ENCODE measurements at places on chromosomes 16 and 17. TPM values are rescaled to one million over a fixed set of nuclear protein-coding genes. Genes with fewer than 3 reads are reported as not detected.

DNA sequence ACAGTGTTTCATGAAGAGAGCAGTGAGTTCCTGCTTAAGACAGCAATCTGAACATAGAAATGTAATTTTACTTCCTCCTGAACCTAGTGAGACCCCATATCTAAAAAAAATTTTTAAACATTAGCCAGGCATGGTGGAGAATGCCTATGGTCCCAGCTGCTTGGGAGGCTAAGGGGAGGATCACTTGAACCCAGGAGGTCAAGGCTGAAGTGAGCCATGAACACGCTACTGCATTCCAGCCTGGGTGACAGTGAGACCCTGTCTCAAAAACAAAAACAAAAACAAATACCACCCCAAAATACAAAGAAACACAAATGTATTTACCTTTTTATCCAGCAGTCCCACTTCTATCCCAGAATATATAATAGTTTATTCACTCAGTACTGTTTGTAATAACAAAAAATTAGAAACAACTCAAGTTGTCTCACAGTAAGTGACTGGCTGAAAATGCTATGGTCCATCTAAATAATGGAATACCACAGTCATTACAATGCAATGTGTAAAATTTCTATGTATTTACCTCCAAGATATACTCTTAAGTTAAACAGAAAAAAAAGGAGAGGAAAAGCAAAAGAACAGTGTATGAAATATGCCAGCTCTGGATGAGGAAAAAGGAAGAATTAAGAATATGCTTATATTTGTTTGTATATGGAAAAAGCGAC is 16.3 kb downstream of the CFDP1 start:
- DNase-seq: no peak

DNA sequence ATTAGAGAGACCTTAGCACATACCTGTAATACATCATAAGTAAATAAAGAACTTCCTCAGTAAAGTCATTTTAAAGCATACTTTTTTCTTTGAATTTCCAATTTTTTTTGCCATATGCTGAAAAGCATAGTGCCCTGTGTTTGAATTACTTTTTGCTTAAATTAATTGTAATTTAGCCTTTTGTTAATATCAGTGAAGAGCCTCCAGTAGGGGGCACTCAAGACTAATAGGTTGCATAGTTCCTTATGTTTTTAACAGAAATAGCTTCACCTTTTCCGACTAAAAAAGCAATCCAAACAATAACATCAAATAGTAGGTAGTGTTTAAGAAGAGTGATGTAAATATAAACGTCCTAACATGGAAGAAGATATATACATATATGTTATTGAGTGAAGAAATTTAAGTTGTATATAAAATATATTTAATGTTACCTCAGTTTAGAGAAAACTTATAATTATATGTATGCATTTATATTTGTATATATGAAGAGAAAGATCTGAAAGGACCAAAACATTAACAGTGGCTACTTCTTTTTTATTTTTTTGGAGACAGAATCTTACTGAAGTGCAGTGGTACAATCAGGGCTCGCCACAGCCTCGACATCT is 18.6 kb downstream of the RAD51C start:
- DNase-seq: peak; percentile 42

DNA sequence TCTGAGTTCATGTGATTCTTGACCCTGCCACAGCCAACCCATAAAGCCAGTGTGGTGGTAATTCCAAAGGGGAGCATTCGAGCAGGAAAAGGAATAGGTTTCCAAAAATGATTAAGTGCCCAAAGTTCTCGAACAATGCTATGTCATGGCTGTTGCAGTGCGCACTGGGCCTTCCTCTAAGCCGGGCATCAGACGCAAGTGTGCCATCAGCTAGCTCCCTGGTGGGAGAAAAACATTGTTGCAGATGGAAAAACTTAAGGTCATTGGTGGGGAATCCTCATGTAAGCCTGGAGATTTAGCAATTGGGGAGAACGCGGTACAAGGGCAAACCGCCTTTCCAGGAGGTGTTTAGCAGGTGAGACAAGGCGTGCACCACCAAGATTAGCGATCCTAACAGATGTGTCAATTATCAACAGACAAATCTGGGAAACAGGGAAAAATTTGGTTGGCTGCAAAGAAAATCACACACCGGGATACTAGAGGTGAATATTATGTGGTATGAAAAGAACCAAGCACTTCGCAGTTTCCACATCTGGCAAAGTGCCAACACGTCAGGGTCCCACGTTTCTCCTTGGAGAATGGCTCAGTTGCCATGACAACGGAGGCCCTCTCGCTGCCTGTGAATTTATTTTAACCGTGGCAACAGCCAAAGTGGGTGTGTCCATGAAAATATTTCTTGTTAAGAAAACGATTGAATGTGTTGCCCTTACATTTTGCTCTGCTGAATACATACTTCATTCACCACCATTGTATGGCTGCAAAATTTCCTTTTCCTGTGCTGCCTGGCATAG is 118.5 kb upstream of the CACNG5 start:
- no peak for DNase-seq

DNA sequence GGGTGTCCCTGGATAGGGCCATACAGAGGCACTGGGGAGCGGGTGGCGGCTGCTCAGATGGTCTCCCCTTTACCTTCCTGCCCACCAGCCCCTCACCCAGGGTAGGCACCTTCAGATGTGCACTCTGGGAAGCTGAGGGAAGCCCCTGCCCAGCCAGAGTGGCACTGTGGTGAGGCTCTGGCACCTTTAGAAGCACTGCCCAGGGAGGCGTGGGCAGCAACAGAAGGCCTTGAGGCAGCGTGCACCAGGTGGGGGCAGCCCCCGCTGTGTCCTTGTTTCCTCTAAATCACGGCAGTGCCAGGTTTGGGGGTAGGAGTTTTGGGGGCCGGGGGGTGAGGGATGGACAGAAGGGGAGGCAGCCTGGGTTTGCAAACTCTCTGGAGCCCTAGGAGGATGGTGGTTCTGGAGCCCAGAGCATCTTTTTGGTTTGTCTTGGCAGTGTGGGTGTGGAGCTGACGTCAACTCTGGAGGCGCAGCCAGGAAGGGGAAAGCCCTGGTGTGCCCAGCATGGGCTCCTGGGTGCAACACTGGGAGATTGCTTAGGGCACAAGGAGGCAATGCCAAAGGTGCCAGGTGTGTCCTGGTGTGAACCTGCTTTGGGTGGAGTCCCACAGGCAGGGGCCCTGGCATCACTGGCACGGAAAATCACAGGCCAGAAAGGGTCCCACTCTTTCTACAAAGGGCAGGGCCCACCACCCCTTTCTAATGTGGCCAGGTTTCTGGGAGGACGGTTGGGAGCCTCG is 23.1 kb upstream of the CDC42EP4 start:
- peak; percentile 51 for DNase-seq

DNA sequence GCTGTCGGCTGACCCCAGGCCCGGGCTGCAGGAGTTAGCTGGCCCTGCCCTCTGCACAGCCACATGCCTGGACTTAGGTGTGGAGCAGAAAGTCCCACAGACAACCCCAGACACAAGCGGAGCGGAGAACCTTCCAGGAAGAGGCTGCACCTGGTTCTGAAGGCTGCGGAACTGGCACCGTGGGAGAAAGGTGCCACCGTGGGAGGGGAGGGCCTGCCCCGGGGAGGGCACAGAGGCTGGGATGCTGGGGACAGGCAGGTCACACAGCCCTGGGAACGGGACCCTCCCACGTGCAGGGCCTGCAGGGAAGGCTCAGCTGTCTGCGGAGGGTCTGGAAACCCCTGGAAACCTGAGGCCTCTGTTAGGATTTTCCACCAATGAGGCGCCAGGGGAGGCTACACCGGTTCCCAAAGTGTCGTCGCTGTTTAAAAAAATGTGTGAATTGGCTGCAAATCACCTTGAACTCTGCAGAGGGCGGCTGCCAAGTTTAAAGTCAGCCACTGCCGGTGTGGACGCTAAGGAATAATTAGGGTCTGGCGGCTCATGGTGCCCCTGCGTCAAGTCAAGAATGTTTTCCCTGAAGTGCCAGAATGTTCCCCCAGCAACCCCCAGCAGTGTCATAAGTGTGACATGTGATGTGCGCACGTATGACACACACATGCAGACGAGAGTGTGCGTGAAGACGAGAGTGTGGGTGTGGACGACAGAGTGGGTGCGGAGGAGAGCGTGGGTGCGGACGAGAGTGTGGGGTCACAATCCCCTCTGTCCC is 50.9 kb upstream of the PABPN1L start:
- no peak for DNase-seq

DNA sequence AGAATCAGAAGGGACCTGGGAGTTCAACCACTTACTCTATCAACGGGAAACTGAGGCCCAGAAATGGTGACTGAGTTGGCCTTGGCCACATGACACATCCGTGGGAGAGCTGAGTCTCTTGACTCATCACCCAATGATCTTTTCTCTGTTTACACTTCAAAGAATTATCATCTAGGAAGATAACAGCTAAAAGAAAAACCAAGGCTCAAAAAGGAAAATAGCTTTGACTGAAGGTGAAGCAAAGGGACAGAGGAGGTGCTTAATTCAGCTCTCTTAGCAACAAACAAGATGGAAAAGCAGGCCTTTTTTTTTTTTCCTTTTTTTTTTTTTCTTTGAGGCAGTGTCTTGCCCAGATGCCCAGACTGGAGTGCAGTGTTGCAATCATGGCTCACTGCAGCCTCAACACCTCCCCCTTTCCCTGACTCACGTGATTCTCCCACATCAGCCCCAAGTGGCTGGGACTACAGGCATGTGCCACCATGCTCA is 16.7 kb downstream of the ERCC4 start:
- DNase-seq: no peak

- DNase-seq: no peak
Measured at GRCh38 chr16:27189335-27189972, 13.9 kb upstream of the KDM8 start.

DNA sequence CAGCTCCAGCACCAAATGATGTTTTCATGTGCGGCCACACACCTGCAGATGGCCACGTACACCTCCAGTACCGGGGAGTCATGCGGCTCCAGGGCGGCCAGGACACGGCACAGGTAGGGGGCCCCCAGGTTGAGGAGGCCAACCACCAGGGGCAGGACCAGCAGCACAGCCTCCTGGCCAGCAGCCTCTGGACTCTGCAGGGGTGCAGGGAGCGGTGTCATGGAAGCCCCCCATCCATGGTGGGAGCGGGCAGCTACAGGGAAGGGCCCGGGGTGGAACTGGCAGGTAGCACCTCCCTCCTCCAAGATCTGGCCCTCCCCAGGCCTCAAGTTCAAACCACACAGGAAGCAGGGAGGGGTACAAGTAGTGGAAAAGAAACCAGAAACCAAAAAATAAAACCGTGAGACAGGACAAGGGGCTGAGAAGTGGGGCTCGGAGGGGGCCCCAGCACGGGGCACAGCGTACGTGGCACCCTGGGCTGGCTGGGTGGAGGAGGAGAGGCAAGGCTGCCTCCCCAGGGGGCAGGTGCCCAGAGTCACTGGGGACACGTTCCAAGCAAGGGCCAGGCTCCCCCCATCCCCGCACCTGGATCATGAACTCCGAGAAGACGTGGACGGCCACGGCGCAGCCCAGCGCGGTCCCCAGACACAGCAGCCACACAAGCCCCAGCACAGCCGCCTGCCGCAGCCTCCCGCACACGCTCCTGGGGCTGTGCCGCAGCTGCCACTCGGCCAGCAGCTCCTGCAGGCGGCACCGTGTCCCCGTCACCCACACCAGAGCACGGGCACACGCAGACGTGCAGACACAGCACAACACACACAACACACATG is 7.4 kb downstream of the TMC6 start:
- DNase-seq: no peak

DNA sequence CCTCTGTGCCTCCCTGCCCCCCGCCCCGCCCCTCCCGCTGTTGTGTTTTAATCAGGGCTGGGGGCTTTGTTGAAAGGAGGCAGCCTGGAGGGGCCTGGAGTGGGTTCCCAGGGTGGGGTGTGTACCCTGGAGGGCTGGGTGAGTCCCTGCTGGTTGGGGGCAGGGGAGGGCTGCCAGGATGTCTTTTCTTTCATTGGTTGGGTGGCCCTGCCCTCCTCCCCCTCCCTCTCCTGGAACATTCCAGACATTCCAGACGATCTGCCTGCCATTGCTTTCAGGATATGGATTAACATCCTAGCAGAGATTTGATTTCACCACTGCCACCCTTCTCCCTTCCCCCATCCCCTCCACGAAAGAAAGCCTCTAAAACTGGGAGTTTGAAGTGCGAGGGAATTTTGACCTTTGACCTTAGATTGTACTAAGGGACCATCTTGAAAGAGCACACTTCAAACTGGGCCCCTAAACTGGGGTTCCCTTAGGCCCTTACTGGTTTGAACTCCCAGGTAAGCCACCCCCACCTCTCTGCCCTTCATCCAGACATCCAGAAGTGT is 25.3 kb downstream of the IGF2BP1 start:
- no peak for DNase-seq

GRCh38 chr17:41690497-41690896 is 1.8 kb downstream of the EIF1 start:
- DNase-seq: no peak

DNA sequence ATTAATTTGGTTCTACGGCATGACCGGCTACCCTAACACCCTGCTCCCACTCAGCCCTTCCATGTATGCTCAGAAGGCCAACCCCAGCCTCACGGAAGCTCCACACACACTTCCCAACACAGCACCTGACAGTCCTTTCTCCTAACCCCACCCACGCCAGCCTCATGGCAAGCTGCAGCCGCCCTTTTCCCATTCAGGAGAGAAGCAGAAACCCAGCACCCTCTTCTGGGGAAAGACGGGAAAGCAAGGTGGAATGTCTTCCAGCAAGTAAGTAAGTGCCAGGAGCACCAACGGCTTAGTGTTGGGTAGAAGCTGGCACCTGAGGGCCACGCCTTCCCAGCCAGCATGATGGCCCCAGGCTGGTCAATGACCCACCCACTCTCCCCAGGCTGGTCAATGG is 32.1 kb downstream of the ABR start:
- DNase-seq: peak; percentile 91

DNA sequence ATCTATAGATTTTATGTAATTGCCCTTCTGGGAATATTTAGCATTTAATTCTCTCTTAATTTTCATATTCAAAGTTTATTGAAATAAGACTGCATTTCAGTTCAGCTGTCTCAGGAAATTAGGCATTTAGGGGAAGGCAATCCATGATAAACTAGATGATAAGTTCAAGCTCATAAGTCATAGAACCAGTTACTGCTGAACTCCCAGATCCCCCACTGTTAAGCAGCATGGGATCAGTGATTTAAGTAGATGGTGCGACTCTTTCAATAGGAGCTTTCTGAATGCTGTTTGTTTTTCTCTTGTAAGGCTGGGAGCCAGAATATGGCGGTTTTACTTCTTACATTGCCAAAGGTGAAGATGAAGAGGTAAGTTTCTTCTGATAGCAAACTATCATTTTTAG is 23.8 kb downstream of the OGFOD1 start:
- no peak for DNase-seq

DNA sequence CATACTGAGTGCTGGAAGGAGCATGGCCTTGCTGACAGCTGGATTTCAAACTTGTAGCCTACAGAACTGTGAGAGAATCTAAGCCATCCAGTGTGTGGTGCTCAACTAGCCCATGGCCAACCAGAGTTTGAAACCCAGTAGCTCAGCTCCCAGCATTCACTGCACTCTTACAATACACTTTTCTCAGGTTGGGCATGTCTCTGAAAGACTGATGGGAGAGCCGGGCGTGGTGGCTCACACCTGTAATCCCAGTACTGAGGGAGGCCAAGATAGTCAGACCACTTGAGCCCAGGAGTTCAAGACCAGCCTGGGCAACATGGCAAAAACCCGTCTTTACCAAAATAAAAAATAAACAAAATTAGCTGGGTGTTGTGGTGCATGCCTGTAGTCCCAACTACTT is 3.8 kb downstream of the CPNE2 start:
- DNase-seq: no peak

MRPS34 gene
- 106 TPM for total RNA-seq

GLIS2 gene
- 4.1 TPM for total RNA-seq

CBX2 gene
- total RNA-seq: 2.1 TPM

WSCD1 gene
- total RNA-seq: 22.3 TPM

C17orf67 gene
- total RNA-seq: 1.7 TPM

SPAG7 gene
- 56.4 TPM for total RNA-seq
